A673 (cell line): ENCODE measurements at places on chromosomes 16 and 17. TPM values are rescaled to one million over a fixed set of nuclear protein-coding genes. Genes with fewer than 3 reads are reported as not detected.
A peak's percentile ranks its signal among the peaks of the same experiment; 100 is the strongest.

Gene PSMB10
- 21.6 and 24.8 TPM in 2 replicates for total RNA-seq

Gene KREMEN2
- total RNA-seq, result 0.49 and 1.6 TPM in 2 replicates

GRCh38 chr16:2969545-2970521 lies 685 bp downstream of the PAQR4 start:
- H3K27ac ChIP-seq, result peak overlapping the region; percentile 84
- peaks cover 29% of the 10 kb centered on the region for H3K36me3 ChIP-seq
- H3K27me3 ChIP-seq, result no peaks in the 10 kb centered on the region
- H3K4me1 ChIP-seq, result peaks cover 19% of the 10 kb centered on the region

DNA sequence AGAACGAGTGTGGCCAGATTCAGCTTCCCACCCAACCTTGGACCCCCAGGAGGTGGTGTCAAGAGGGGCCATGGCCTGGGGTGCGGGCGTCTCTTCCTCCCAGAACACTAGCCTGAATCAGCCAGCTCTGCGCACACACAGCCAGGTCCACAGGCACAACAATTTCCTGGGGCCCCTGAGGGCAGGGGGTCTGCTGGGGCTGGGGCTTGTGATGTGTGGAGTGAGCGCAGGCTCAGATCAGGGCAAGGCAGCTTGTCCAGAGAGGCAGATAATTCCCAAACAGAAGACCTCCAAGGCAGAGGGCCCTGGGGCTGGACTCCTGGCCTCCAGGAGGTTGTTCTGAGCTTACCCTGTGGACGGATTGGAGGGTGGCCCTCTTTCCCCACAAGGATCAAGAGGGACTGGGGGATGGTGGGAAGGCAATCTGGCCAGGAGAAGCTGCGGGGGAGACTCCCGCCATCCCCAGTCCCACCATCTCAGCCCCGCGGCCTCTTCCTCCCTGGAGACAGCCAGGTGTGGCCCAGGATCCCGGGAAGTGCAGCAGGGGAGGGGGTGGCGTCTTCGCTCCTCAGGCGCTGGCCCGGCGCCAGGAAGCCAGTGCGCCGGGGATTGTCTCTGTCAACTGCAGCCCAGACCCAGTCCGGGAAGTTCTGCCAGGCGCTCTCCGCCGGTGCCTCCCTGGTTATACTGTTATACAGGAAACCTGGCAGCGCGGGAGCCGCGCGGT lies 52.0 kb upstream of the AMZ2 start:
- H3K27ac ChIP-seq, result no peak overlapping the region
- H3K4me1 ChIP-seq, result peaks cover 20% of the 10 kb centered on the region
- no peak overlapping the region for H3K4me3 ChIP-seq
- H3K27me3 ChIP-seq, result peaks cover 98% of the 10 kb centered on the region
- DNase-seq, result no peak
- no peaks in the 10 kb centered on the region for H3K36me3 ChIP-seq

DNA sequence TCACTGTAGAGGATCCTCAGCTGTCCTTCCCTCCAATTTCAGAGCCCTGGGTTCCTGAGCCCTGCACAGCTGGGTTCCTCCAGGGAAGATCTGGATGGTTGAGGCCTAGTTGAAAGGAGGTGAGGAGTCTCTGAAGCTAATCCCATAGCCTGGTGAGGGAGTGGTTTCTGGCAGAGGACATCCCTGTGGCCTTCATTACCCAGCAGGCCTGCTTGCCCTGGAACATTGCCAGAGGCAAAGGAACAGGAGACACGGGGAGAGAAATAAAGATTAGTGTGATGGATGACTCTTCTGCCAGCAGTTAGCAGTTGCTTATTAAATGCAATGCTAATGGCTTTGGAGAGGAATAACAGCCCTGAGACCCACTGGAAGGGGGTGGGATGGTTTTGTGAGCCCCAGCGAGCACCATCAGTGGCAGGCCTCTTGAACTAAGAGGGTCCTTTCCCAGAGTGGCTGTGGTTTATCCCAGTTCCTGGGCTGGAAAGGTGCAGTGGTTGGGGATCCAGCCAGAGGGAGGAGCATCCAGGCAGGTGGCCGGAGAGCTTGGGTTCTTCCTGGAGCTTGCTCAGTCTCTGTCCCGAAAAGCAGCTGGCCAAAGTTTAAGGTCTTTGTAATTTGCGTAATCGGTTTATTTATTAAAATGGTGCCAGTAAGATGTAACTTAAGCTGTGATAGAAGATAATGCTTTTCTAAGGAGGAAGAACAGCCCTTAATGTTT lies 209.7 kb downstream of the CCDC182 start:
- peaks cover 48% of the 10 kb centered on the region for H3K4me1 ChIP-seq
- no peaks in the 10 kb centered on the region for H3K27me3 ChIP-seq
- no peak overlapping the region for H3K27ac ChIP-seq
- no peaks in the 10 kb centered on the region for H3K36me3 ChIP-seq
